Activated CD8-positive, alpha-beta memory T cell treated with anti-CD3 and anti-CD28 coated beads for 4 hours (primary cell): ENCODE measurements at places on chromosomes 13 and 19.
A peak's percentile ranks its signal among the peaks of the same experiment; 100 is the strongest.

- no peak for DNase-seq
Observed at GRCh38 chr13:58528351-58528750, 896.8 kb downstream of the PCDH17 start.

DNA sequence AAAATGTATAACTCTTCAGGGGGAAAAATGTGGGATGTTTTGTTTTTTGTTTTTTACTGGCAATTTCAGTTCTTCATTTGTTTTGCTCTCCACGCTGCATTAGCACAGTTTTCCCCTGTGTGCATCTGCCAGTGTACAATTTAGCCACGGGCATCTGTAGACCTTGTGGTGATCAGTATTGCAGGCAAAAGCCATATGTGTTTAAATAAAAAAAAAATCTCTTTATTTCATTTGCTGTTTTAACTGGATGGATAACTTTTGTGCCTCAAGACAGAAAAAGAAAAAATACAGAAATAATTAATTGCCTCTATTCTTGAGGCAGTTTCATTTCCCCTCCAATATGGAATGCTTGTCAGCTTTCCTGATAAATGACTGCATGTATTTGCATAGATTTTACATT lies 7.9 kb upstream of the MAB21L1 start:
- no peak for DNase-seq

GRCh38 chr13:60662595-60662994 lies 265.6 kb downstream of the TDRD3 start:
- no peak for DNase-seq

- DNase-seq: no peak
Observed at GRCh38 chr13:42883142-42883541, 101.8 kb downstream of the FAM216B start.

DNA sequence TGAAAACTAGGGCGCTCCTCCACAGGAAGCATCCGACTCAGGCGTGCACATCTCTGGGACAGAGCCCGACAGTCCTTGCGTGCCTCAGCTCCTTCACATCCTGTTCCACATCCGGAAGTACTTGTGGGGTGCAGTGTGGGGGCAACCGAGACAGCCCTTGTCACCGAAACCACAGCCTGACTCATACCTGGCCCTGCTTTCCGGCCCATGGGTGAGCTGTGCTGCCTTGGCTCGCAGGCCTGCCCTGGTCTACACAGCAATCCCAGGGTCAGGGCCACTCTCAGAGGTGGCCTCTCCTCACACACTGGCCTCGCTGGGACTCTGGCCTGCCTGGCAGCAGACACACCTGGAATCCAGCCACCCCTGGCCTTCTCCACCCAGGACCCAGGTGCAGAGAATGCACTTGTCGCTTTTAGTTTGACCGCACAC lies 100.4 kb downstream of the STK24 start:
- peak; percentile 87 for DNase-seq
